Hepatocyte (in vitro differentiated cells): ENCODE measurements at places on chromosomes 12 and 14.

GRCh38 chr12:110816779-110817178, 30.0 kb upstream of the CCDC63 start:
- H3K27me3 ChIP-seq = peaks cover 19% of the 10 kb centered on the region
- no peak overlapping the region for H3K4me3 ChIP-seq
- DNase-seq = no peak
- H3K36me3 ChIP-seq = no peaks in the 10 kb centered on the region
- no peak overlapping the region for H3K27ac ChIP-seq

GRCh38 chr14:100290607-100291304, 15.5 kb downstream of the SLC25A29 start:
- H3K4me3 ChIP-seq = no peak overlapping the region
- no peaks in the 10 kb centered on the region for H3K27me3 ChIP-seq
- H3K4me1 ChIP-seq = peaks cover 2% of the 10 kb centered on the region
- no peak overlapping the region for H3K27ac ChIP-seq
- no peak for DNase-seq

DNA sequence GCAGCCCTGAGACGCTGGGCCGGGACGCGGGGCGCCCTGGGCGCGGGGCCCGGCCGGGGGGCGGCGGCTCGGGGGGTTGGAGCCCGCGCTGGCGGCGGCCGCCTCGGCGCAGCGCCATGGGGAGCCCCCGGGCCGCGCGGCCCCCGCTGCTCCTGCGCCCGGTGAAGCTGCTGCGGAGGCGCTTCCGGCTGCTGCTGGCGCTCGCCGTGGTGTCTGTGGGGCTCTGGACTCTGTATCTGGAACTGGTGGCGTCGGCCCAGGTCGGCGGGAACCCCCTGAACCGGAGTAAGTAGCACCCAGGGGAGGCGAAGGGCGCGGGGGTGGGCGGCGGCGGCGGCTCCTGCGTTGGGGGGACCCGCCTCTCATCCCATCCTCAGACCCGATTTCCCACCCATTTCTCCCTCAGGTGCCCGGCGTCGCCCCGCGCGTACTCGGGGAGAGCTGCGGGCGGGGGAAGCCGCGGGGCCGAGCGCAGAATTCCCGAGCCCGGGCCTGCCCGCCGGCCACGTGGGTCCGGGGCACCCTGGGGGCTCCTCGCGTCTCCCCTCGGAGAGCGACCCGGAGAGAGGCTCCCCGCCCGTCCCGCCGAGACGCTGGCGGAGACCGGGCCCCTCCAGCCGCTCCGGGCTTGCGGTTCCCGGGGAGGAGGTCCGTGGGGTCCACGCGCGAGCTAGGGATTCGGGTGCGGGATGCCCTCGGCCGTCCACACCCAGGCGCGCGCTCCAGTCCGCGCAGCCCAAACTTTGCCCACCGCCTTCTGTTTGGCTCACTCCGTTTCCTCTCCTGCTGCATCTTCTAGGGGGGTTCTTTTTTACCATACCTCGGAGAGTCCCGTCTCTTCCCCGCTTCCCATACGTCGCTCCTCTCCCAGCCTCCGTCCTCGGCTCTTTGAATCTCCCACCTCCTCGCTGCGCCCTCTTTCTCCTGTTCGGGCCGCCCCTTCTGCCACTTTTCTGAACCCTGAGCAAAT, 807 bp downstream of the B4GALNT3 start:
- no peaks in the 10 kb centered on the region for H3K36me3 ChIP-seq
- peak overlapping the region; percentile 29 for H3K27ac ChIP-seq
- peak overlapping the region; percentile 18 for H3K4me3 ChIP-seq
- H3K27me3 ChIP-seq = peaks cover 44% of the 10 kb centered on the region
- peak; percentile 48 for DNase-seq

DNA sequence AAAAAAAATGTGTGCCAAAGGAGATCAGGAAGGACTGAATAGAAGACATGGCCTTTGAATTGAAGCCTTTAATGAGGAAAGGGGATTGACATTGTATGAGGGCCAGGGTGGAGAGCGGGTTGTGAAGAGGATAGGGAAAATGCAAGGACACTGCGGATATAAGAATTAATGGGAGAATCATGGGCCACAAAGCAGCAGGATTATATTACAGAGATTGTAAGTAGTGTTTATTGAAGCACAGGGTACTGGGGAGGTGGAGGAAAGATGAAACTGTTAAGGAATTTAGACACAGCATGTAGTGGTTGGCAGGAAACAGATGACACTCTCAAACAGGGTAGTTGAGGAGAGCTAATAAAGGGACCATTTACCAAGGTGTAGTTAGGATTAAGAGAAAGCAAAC, 16.4 kb upstream of the POC1B start:
- H3K4me3 ChIP-seq = no peak overlapping the region
- H3K27ac ChIP-seq = no peak overlapping the region
- H3K27me3 ChIP-seq = no peaks in the 10 kb centered on the region
- peaks cover 6% of the 10 kb centered on the region for H3K4me1 ChIP-seq
- DNase-seq = no peak
- no peaks in the 10 kb centered on the region for H3K36me3 ChIP-seq

DNA sequence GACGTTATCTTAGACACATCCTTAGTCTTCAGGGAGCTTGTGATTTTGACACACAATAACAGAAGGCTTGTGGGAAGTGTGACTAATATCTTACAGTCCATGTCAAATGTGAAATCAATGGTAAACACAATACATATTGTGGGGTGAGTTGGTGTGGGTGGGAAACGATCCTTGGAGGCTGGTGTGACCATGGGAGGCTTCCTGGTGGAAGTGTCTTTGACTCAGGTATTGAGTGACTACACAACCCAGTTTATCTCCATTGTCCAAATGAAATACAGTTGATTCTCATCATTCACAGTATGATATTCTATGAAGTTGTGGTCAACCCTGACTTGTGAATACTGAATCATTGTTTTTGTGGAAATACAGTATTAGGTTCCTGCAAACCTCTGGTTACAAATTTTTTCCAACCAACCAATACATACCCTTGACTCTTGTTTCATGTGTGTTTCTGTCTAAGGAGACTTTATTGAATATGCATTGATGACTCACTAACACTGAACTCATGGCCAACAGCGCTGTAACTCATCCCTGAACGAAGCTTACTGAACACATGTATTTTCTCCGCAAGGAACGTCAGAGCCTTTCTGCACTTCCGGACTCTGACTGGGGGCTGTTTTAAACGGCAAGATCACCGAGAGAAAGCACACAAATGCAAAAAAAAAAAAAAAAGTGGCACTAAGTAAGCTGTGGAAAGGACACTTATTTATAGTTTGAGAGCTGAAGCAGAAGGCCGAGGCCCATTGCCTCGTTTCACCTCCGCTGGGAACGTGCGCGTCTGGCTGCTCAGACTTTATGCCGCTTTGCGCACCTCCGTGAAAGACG, 59.0 kb downstream of the CLMN start:
- no peak for DNase-seq
- peaks cover 15% of the 10 kb centered on the region for H3K4me1 ChIP-seq
- no peak overlapping the region for H3K27ac ChIP-seq
- H3K27me3 ChIP-seq = no peaks in the 10 kb centered on the region
- H3K36me3 ChIP-seq = no peaks in the 10 kb centered on the region

DNA sequence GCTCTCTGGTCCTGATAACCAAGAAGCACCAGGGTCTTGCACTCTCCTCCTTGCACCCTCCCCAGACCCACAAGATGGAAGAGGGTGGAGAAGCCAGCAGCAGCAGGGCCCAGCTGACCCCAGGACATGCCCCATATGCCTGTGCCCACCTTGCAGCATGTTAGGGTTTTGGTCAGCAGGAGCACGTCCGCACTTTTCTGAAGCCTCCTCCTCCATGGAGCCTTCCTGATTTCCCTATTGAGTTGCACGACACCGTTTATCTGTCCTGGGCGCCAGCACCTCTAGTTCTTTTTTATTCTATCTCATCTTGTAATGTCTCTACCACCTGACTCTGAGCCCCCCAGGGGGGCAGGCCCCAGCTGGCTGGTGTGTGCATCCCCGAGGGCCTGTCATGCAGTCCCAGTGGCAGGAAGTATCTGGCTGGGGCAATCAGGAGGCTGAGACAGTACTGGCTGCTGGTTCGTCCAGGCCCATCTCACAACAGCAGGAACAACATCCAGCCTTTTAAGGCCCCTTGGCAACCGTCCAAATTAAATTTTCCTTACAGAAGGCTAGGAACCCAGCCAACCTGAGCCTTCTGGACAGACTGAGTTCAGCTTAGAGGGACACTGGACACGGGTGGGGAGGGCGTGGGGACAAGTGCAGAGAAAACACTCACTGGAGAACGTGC, 39.6 kb downstream of the CCDC85C start:
- H3K4me3 ChIP-seq = no peak overlapping the region
- H3K27ac ChIP-seq = peak overlapping the region; percentile 51
- H3K4me1 ChIP-seq = peaks cover 77% of the 10 kb centered on the region
- H3K36me3 ChIP-seq = no peaks in the 10 kb centered on the region
- peak; percentile 87 for DNase-seq

DNA sequence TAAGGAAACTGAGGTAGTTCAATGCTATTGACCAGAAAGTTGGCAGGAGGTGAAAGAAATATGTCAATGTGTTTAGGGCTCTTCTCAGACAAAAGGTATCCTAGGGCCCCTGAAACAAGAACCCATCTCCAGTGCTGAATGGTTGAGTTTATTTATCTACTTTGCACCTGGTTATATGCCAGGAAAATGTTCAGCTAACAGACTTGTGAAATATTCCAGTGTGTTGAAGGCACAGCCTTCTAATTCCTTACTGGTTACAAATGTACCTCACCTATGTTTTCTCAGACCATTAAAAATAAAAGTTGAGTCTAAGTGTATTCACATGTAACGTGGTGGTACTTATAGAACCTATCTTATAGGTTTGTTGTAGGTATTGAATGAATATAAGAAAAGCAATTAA, 511.7 kb upstream of the SEL1L start:
- H3K4me3 ChIP-seq = no peak overlapping the region
- DNase-seq = no peak
- no peaks in the 10 kb centered on the region for H3K36me3 ChIP-seq
